ENCODE measurements at places on chromosomes 2 and 18. TPM values are rescaled to one million over a fixed set of nuclear protein-coding genes. Genes with fewer than 3 reads are reported as not detected.

DNA sequence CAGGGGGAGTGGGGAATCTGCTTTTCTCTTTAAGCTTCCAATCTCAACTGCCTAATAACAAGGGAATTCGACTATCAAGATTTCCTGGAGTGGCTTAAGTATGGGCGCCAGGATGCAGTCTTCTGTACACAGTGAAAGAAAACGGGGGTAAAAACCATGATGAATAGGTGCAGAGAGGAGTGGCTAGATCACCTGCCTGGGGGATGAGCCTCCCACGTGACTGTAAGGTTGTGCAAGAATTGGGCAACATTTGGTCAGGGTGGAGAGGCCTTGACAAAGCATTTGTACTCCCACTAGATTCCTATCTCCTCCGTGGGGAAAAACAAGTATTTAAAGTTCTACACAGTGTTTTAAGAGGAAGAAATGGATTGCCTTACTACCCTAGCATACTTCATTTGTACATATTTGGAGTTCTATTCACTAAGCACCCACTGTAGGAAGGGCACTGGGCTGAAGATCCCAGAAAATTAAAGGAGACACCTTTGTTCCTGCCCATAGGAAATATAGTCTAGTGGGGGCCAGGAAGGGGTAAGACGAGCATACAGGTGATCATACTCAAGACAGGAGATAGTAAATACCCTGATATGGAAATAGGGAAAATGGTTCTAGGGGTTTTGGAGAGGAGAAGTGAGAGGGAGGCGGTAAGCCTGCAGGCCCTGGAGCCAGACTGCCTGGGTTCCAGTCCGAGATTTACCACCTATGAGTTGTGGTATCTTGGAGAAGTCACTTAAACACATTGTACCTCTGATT is 29.2 kb downstream of the EPAS1 start:
- no peak for DNase-seq

DNA sequence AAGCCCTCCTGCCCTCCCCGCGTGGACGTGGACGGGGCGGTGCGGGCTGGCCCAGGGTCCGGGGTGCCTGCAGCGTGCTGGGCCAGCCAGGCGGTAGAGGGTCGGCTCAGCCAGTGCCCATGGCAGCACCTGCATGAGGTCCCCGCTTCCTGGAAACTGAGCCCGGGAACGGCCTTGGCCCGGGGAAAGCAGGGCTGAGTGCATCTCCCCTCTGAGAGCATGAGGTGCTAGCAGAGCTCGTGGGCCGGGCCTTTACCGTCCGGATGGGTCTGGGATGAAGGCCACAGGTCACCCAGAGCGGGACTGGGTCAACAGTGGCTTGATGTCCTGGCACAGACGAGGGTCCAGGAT is 39.8 kb downstream of the TSHZ1 start:
- DNase-seq = no peak

GRCh38 chr2:113888641-113889470 is 1.0 kb upstream of the ACTR3 start:
- no peak for DNase-seq

DNA sequence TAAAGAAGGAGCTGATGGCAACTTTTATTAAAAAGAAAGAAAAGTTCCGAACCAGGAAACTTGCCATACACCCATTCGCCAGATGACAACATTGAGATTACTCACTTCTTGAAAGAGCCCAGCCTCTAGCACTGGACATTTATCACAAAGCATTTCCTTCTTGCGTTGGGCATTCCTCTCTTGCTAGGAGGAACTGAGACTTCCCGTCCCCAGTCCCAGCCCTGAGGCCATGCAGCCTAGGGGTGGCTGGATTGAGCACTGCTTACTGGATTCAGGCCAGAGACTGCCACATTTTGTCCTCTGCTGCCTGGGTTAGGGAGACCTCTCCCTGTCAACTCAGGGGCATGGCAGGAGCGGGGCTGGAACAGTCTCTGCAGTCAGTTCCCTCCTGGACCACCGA is 80.1 kb downstream of the SDC1 start:
- DNase-seq = no peak

PAIP2B gene
- total RNA-seq = 0.47 TPM

- DNase-seq = peak; percentile 84
Observed at GRCh38 chr2:46315103-46315890, 18.1 kb downstream of the EPAS1 start.

DNA sequence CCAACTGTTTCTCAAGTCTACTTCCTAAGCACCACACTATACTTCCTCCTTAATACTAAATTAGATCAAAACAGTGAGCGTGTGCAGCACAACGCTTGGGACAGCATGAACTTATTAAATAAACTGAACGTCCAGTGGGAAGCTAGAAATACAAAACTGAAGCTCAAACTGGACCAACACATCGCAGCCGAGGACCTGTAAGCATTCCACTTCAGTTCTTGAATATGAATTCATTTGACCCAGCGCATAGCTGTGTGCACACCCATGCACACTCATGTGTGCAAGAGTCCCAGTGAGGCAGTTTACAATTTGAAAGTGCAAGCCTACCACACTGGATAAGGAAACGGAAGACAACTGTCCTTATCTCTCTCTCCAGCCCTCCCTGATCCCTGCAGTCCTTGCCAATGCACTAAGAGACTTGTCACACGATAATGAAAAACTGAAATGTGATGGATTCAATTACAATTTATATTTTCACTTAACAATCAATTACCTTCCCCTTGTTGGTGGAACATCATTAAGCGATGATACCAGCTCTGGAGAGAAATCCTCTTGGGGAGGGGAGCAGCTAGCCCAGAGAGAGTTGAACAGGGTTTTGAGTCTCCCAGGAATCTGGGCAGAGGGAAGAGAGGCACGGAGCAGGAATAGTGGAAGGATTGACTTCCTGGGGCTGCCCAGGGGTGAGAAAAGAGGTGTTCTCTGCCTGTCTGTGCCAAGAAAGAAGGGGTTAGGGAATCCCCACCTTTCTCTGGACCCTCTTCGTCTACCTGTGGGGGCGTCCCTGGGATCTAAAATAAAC is 186.5 kb upstream of the KLHL29 start:
- DNase-seq = no peak

AKAIN1 gene
- not detected for total RNA-seq

GRCh38 chr2:77664491-77664890 is 142.3 kb upstream of the LRRTM4 start:
- no peak for DNase-seq
